ENCODE measurements at places on chromosomes 6 and 20.

- DNase-seq: no peak
These were observed 33.8 kb upstream of the SCRT2 start for GRCh38 chr20:709423-709822.

DNA sequence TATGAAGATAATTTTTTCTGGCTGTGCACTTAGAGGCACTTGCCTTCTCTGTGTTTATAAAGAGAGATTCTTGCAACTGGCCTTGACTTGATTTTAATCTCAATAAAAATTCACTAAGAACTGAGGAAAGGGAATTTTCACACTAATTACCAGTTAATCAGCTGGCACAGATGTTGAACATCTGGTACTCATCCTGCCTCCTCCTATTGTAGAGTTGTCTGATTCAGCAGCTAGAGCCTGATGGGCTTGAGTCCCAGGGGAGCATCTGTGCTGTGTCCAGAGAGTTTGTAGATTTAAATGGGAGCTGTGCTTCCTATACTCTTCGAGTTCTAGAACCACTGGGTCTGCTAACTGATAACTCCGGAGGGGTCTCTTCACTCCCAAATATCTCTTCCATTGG is 284.4 kb upstream of the RNF24 start:
- DNase-seq: no peak

- DNase-seq: no peak
These were observed 5.7 kb upstream of the CTNNBL1 start for GRCh38 chr20:37688093-37688492.

DNA sequence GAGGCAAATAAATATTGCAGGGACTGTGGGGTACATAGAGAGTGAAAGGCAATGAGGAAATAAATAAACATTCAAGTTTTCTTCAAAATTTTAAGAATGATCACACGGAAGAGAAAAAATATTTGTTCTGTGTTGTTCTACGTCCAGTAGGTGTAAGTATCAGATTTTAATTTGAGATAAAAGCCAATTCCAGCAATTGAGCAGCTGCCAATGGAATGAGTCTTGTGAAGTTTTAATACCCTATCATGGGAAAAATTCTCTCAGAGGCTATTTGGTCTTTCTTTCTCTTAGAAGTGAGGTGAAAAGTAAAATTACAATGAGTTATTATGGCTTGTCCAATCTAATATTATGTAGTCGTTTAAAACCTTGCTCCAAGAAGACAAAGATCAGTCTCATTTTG is 195.7 kb upstream of the CITED2 start:
- DNase-seq: no peak

DNA sequence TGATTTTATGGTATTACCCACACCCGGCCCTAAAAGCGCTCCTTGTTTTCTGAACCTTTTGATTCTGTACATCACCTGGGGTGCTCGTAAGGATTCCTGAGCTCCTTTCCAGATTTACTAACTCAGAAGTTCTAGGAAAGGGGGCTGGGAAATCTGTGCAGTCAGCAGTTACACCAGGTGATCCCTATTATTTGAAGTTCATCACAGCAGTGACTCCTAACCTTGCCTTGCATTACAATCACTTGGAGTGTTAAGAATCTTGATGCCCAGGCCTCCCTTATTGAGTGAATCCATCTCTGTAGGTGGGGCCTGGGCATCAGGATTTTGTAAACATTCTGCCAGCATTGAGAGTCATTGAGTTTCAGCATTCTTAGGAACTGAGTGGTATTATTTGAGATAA is 44.7 kb downstream of the BMP6 start:
- no peak for DNase-seq

DNA sequence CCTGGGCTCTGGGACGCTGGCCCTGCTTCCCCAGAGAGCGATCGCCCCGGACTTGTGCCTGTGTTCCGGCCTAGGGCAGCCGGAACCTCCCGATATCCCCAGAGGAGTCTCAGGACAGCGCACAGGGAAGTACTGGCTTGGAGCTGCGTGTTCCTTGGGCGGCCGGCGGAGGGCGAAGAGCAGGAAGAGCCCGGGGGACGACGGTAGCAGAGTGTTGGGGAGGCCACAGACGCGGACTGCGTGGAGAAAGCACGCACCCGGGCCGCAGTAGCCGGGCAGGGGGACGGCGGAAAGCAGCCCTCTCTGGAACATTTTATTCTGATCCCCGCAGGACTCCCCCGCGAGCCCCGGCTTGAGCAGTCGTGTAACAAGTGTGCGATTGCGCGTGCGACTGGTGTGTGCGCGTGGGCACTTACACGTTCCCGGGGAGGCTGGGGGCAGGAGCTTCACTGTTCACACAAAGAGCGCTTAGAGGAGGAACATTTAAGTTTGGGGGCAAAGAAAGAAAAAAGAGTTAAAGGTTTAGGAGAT is 36.1 kb downstream of the NCR2 start:
- DNase-seq: no peak

GRCh38 chr20:12699374-12700228 is 309.2 kb upstream of the SPTLC3 start:
- no peak for DNase-seq

GRCh38 chr20:11719153-11719552 is 198.5 kb upstream of the BTBD3 start:
- no peak for DNase-seq

GRCh38 chr6:14254505-14254904 is 136.9 kb downstream of the CD83 start:
- DNase-seq: no peak

GRCh38 chr6:31768363-31769257 is 6.2 kb downstream of the SAPCD1 start:
- DNase-seq: no peak

- DNase-seq: no peak
These were observed 86.2 kb upstream of the BEND6 start for GRCh38 chr6:56868687-56869086.

DNA sequence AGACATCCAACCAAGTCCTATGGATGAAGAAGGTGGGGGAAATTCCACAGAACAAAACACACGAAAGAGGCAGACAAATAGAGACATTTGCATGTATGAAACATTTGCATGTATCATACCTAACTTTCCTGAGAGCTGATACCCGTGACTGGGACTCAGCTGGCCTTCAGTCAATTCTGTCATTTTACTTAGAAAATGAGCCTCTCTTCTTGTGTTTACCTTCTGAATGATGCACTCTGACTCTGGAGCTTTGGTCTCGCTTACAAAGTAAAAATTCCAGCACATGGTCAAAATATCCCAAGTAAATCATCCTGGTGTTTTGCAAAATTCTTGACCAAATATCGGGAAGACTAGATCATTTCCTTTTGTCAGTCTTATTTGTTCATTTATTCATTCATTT is 46.9 kb downstream of the MMUT start:
- DNase-seq: no peak

DNA sequence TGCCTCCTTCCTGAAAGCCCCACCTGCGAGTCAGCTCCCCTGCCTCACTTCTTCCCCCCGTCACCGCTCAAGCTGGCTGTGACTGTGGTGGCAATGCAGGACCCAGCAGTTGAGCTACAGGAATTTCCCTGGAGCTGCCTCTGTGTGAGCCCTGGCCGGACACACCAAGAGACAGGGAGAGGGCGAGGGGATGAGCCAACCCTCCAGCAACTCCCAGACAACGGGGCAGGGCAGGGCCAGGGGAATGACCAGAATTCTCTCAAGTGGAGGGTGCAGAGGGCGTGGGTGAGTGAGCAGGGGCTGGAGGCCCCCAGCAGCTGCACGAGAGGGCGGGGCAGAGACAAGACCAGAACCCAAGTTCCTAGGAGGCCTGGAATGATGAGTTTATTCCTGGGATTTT is 4.9 kb upstream of the ARFGAP1 start:
- DNase-seq: no peak

- no peak for DNase-seq
These were observed 208.7 kb downstream of the ALDH8A1 start for GRCh38 chr6:134741200-134741536.

DNA sequence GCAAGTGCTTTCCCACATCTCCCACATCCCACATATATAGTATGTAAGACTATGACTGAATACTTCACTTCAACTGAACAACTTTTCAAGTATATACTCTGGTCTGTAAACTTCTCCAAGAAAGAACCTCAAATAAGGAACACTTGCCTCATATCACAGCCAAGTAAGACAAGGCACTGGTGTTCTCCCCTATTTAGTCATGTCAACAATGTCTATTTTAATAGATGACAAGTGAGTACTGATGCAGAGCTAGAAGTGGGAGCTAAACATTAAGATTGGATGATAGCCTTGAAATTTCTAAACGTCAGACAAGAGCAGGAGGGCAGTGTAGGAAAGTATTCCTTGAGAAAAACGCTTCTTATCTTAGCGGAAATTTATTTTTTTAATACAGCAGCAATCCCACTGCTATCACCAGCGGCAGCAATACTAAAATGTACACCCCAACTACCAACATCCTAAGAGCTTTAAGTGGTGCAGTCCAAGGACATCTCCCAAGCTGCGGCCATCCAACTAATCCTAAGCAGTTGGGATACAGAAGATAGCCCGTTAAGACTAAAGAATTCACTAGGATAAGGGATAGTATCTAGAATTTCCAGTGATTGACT is 29.3 kb downstream of the DST start:
- DNase-seq: no peak

GRCh38 chr20:19077370-19078220 is 134.8 kb upstream of the SLC24A3 start:
- DNase-seq: no peak

All from activated CD8-positive, alpha-beta memory T cell treated with anti-CD3 and anti-CD28 coated beads for 4 hours (primary cell).